ENCODE measurements at places on chromosomes 12 and 14. TPM values are rescaled to one million over a fixed set of nuclear protein-coding genes. Genes with fewer than 3 reads are reported as not detected.

GRCh38 chr14:105015242-105015641 is 5.6 kb downstream of the CDCA4 start:
- DNase-seq = no peak

- DNase-seq = no peak
Observed at GRCh38 chr12:49885118-49885517, 18.6 kb downstream of the FAIM2 start.

DNA sequence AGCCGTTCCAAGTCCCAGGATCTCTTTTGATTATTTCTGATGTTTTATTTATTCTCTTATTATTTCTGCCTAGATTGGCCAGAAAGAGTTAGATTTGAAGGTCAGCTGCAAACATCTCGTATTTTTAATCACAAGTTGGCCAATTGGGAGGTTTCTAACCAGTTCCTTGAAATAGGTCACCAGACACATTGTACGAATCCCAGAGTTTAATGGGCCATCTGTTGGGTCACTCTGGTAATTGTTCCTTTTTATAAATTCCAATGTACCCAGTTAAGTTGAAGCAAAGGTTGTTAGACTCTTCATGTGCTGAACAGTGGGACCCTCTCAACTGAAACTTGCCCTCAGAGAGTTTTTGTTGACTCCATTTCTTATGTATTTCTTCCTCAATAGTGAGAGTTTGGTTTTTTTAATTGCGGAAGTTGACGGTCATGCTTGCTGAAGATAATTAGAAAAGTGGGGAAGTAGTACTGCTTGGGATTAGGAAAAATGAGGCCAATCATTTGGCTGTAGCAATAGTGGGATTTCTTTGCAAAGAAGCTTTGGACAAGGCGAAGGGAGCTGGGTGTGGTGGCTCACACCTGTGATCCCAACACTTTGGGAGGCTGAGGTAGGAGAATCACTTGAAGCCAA is 382.7 kb upstream of the RGS6 start:
- DNase-seq = no peak

DNA sequence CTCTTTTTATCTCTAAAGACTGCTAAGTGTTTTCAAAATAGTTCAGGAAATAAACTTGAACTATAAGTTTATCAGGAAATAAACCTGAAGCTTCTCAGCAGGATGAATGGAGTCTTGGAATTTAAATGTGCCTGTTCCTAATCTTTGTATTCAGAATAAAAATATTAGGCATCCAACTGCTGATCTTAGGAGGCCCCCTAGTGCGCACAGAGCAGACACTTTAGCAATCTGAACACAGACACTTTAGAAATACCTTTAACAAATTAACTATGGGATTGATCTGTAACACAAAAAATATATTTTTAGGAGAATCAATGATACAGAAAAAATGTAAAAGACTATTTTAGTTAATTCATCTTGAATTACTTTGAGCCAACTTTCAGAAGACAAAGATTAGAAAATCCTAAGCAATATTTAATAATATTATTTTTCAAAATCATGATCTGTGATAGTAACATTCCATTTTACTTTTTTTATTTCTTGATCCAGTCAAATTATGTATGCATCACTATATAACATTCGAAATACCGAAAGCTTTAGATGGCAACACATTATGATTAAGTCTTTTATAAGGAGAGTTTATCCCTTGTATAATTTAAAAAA is 80.9 kb downstream of the SLC41A2 start:
- DNase-seq = peak; percentile 11

DNA sequence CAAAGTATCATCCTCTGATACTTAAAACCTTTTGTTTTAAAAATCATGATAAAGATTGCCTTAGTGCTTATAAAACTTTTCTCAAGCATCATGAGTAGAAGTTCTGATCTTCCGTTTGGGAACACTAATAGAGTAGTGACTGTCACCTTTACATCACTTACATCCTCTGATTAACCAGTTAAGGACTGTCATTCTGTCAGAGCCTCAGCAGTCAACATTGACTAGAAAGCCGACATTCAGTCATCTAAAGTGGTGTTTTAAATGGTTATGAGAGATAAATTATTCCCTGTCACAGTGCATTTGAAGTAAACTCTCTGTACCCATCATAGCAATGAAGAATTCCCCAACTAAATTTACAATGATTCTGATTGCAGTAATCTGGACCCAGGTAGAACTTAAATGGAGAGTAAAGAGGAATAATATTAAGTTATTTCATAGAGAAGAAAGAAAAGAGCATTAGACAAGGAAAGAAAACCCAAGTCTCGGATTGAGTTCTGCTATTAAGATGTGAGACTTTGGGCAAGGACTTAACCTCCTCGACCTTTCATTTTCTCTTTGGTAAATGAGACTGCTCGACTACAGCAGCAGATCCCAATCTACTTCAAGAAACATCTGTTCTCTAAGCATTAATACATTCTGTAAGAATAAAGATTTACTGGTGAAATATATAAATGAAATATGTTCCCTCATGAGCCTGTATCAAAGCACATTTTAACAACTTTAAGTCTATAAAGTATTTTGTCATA is 563.9 kb upstream of the LMO3 start:
- DNase-seq = no peak

- no peak for DNase-seq
Observed at GRCh38 chr12:26610774-26611173, 222.2 kb downstream of the ITPR2 start.

DNA sequence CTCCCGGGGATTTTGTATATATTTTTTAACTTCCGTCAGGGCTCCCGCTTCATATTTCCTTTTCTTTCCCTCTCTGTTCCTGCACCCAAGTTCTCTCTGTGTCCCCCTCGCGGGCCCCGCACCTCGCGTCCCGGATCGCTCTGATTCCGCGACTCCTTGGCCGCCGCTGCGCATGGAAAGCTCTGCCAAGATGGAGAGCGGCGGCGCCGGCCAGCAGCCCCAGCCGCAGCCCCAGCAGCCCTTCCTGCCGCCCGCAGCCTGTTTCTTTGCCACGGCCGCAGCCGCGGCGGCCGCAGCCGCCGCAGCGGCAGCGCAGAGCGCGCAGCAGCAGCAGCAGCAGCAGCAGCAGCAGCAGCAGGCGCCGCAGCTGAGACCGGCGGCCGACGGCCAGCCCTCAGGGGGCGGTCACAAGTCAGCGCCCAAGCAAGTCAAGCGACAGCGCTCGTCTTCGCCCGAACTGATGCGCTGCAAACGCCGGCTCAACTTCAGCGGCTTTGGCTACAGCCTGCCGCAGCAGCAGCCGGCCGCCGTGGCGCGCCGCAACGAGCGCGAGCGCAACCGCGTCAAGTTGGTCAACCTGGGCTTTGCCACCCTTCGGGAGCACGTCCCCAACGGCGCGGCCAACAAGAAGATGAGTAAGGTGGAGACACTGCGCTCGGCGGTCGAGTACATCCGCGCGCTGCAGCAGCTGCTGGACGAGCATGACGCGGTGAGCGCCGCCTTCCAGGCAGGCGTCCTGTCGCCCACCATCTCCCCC is 777 bp downstream of the ASCL1 start:
- no peak for DNase-seq

GRCh38 chr14:28515571-28515970 is 251.0 kb upstream of the FOXG1 start:
- no peak for DNase-seq

DNA sequence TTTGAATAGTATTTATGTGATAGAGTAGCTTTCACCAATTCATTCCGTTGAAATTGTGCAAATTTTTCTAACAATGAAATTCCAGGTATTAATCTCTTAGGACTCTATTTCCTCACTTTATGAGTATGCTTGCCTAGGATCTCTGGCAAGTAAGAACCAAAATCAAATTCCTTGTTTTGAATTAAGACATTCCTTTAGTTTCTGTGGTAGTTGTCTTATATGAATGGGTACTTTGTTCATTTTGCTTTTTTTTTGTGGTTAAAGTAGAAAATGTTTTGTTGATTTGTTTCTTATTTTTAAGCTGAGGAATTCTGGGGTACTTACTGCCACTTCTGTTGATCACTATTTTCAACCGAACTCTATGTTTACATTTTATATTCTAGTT is 59.8 kb downstream of the KITLG start:
- no peak for DNase-seq

- DNase-seq = no peak
Observed at GRCh38 chr14:93081876-93082570, 33.7 kb downstream of the ITPK1 start.

GRCh38 chr12:48857278-48857994 is 5.5 kb upstream of the DDX23 start:
- no peak for DNase-seq

GRCh38 chr12:14310866-14311265 is 54.6 kb upstream of the ATF7IP start:
- no peak for DNase-seq

DNA sequence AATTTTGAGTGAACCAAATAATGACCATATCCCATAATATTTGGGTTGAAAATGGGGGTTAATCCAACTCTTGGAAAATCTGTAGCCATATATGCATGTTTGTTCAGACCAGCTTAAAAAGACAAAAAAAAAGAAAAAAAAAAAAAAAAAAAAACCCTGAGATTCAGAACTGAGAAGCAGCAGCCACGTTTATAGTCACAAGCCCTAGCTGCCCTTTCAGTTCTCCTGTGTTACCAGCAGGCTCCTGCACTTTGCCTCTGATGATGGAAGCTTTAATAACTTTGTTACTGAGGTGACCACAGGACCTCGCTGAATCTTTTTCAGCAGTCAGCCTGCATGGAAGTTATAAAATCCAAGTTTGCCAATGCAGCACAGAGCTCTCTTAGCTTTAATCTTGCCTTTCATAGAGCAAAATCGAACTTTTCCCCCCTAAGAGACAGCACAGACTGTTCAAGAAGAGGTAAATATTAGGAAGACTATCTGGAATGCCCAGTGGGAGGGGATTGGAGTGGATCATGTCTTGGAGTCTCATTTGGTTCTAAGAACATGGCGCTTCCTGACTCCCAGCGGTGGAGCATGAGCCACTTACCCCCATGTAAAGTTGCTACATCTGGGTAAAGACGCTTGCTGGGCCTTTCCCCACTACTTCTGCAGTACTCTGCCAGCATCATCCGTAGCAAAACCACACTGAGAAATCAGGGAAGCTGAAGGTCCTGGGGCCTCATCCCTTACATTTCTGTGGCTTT is 20.6 kb downstream of the GNG2 start:
- no peak for DNase-seq

GRCh38 chr14:74563233-74563585 is 48.8 kb downstream of the LTBP2 start:
- no peak for DNase-seq

- DNase-seq = no peak
Observed at GRCh38 chr12:9856894-9857293, 12.3 kb downstream of the CLEC2B start.

GRCh38 chr14:67620217-67620785 is 581 bp downstream of the ARG2 start:
- DNase-seq = no peak

DNA sequence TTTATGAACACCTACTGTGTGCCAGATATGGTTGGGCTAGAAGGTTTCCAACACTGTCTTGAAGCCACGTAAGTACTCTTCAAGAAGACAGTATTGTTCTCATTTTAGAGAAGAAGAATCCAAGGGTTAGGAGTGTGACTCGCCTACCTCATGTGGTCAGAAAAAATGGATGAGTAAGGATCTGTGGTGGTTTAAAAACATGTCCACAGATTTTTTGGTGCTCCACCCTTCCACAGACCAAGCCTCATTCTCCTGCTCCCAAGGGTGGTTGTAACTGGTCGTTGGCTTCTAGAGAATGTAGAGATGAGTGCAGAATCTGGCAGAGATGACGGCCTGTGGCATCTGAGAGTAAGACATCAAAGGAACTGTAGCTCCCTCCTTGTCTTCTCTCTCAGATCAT is 30.3 kb upstream of the TTC7B start:
- no peak for DNase-seq

- DNase-seq = no peak
Observed at GRCh38 chr14:42222924-42223471, 616.3 kb downstream of the LRFN5 start.

DNA sequence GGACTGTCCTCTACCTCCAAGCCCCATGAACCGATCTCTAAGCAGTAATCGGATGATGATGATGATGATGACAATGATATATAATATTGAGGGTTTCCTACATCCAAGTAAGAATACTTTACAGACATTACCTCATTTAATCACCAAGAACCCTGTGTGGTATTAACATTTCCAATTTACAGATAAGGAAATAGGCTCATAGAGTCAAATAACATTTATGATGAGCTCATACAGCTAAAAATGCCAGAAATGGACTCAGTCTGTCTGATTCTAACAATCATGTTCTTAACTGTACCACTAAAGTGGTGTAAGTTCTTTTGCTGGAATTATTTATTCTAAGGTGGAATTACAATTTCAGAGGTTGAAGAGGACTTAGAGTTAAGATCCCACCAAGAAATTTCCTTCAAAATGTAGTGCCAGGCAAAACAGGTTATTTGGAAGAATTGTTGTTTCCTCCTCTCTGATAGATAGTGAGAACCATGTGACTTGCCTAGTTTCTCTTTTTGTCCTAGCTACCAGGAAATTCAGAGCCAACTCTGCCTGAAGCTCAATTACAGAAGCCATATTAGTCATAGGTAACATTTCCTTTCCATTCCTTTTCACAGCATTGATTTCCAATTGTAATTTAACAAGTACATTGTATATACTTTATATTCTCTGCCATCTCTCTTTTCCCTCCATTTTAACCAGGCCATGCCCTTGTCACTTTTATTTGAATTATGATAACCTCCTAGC is 23.8 kb upstream of the CCDC175 start:
- no peak for DNase-seq

SLC48A1 gene
- 5.9 TPM for total RNA-seq

ACVRL1 gene
- total RNA-seq = not detected

KRT1 gene
- total RNA-seq = 0.83 TPM

PLXNC1 gene
- total RNA-seq = 26.5 TPM

AP1G2 gene
- total RNA-seq = 268 TPM

COX8C gene
- not detected for total RNA-seq

All from T-helper 17 cell (primary cell).